ENCODE measurements at places on chromosomes 7 and 10.

- DNase-seq = no peak
Observed at GRCh38 chr10:5618042-5618441, 48.4 kb downstream of the ASB13 start.

- DNase-seq = no peak
Observed at GRCh38 chr7:126411821-126412383, 840.8 kb downstream of the GRM8 start.

- no peak for DNase-seq
Observed at GRCh38 chr10:27998954-27999275, at the start of gene ODAD2. ODAD2 (minus strand) TSS chr10:27999079; CDS start chr10:27995142, 3,937 bp downstream.

DNA sequence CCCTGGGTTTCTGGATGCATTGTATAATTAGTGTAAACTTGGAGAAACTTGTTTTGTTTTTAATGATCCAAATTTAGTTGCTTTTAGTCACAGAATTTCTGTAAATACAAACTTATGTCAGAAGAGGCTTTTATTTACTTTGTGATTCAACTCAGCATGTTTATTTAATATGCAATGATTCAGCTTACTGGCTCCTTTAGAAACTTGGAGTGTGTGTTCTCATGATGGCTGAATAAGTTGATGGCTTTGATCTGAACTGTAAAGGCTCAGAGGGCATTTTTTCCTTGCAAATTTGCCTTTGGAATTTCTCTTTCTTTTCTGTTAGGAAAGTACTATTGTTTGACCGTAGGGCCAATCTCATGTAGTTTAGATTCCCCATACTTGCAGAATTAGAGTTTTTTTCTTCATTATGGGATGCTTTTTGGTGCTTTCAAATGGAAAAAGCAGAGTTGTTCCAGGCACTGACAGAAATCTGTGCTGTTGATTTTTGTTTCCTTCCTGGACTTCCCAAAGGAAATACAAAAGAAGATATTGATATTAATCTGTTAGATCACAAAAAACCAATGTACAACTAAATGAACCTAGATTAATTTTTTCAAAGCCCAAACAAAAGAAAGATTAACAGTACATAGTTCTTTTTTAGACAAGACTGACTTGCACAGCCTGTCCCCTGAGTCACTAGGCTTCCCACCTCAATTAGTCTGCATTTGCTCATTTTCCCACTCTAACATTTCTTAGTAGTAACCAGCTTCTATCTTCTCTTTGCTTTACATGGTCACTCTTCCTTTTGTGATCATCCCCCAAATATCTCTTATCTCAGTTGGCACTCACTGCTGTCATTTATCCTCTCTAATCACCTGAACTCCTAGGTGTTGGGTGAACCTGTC lies 96.8 kb upstream of the AGR3 start:
- DNase-seq = no peak

DNA sequence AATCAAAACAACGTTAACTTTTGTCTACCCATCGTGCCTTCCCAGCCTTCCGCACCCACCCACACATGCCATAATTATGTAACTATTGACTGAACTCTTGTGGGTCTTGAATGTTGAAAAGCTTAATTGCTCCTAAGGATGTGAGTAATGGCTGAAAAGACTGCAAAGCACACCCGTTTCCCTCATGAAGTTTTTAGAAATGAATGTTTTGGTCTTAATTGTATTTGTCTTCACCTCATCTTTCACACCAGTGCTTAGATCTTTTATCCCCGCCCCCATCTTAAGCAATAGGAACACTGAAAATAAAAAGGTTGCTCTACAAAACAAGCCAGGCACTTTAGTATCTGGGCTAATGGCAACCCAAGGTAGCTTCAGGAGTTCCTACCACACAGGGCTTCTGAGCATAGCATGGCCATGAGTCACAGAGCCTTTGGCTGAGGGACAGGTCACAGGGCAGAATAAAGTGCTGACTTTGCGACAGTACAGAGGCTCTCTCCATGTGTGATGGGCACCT lies 690.5 kb downstream of the PARD3 start:
- DNase-seq = no peak

GRCh38 chr10:12766223-12766622 lies 235.3 kb downstream of the CCDC3 start:
- DNase-seq = no peak

GRCh38 chr7:106720641-106721040 lies 59.7 kb upstream of the CCDC71L start:
- no peak for DNase-seq

GRCh38 chr7:137120690-137121089 lies 222.8 kb downstream of the PTN start:
- no peak for DNase-seq

DNA sequence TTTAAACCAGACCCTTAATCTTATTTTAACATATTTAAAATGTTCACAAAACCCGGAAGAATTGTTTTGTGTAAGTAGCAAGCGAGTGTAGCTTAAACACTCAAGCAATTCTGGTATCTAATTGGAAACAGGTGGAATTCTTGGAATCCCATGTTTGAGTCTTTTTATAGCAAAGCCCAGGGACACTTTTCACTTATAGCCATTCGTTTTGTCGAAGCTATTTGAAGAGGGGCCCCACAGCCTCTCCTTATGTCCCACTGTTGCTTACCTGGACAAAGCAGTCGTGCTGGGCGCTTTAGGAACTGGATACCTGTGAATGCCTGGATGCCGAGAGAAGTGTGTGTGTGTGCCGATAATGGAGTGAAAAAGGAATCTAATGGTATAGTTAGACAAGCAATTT lies 3.3 kb downstream of the CUX1 start:
- DNase-seq = no peak

GRCh38 chr7:106419455-106420182 lies 134.8 kb upstream of the NAMPT start:
- no peak for DNase-seq

GRCh38 chr7:150382123-150382843 lies 3.2 kb downstream of the ZNF775 start:
- DNase-seq = no peak

- DNase-seq = no peak
Observed at GRCh38 chr10:103627111-103627892, 133.8 kb downstream of the NEURL1 start.

GRCh38 chr10:125531465-125531864 lies 151.5 kb downstream of the TEX36 start:
- DNase-seq = peak; percentile 41

DNA sequence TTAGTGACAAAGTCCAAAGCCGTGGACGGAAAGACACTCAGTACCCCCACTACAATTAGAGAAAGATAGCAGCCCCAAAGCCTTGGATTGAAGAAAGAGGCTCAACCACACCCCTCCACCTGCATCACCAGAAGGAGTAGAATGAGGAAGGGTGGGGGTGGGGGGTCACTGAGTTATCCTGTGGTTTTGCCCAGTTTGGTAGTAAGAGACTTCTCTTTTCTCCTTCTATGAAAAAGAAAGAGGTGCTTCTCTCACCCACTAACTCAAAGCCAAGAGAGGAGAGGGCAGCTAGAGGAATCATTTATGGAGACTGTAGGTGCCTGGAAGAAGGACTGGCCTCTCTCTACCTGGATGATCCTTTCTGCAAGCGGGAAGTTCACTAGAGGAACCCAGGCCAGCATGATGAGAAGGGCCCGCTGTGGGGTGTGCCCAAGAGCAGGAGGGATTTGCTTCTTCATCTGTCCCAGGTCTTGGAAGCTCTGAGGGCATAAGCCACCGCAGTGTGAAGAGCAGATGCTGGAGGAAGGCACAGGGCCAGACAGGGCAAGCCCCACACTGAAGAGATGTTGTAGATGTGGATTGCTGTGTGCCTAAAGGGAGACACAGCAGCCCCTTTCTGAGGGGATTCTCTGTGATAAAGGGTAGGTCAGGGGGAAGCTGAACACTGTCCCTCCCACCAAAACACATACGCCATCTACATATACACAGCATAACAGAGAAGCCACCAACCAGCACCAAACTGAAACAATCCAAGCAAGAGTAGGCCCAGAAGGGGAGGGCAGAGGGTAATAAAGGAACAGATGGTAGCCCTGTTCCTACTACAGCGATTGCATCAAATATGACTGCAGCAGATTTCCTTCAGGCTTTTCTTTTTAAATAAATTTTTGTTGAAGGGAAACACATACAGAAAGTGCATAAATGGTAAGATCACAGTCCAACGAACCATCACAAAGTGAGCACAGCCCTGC lies 25.8 kb upstream of the LANCL2 start:
- DNase-seq = no peak

GRCh38 chr10:109062371-109062770 lies 860.9 kb downstream of the XPNPEP1 start:
- DNase-seq = no peak

GRCh38 chr10:103816431-103816830 lies 38.9 kb downstream of the SH3PXD2A start:
- no peak for DNase-seq

DNA sequence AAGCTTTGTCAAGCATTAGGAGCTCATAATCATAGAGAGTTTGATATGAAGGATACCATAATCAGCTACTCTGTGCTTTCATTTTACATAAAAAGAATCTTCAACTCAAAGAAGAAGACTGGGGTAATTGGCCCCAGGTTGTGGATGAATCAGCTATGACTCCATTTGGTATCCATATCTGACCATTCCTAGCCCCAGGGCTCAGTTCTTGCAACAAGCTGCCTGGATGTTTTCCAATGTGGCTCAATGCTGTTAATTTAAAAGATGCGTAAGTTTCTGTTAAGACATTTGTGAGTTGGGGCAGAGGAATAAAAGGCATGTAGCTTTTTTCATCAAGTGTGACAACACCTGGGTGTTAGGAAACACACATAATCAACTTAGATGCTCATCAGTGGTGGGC lies 951.1 kb downstream of the NRG3 start:
- DNase-seq = no peak

GRCh38 chr7:11404355-11404754 lies 427.6 kb downstream of the THSD7A start:
- no peak for DNase-seq

DNA sequence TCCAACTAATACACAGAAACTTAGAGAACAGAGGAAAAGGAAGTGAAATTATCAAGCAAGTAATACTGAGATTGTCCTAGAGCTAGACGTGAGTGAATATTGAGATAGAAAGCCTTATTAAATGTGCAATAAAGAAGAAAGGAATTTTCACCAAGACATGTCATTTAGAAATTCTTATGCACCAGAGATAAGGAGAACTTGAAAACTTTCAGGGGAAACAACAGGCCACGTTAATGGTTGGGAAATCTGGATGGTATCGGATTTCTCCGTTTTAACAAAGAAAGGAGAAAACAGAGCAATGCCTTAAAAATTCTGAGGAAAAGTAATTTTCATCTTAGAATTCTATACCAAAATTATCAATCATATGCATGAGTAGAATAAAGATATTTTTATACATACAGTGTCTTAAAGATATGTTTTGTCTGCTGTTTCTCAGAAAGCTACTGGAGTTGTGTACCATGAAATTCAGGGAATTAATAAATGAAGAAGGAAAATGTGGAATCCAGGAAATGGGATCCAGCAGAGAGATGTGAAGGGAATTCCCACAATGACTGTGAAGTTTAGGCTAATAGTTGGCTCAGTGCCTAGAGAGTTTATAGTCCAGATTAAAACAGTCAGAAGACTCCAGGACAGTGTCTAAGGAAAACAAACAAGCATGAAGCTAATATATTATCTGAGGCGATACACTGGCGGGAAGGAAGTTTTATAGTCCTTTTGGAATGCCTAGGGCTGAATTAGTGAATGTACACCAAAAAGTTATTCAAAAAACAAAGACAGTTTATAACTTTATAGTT lies 159.5 kb downstream of the PPP1R9A start:
- DNase-seq = peak; percentile 86

DNA sequence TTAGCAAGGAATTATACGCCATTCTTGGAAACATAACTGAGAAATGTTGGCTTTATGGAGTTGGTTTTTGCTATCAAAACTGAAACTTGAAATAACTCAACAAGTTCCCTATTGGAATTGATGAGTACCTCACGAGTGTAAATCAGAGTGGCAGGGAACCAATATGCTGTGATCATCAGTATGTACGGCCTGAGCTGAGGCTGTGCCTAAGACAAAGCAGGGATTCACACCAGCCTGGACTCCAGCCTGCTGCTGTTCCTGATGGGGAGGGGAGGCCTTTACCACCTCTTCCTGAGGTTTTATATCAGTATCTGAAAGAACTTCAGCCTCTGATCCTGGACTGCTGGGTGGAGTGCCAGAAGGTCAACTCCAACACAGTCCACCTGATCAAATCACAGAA lies 52.7 kb downstream of the CRTAC1 start:
- DNase-seq = no peak

DNA sequence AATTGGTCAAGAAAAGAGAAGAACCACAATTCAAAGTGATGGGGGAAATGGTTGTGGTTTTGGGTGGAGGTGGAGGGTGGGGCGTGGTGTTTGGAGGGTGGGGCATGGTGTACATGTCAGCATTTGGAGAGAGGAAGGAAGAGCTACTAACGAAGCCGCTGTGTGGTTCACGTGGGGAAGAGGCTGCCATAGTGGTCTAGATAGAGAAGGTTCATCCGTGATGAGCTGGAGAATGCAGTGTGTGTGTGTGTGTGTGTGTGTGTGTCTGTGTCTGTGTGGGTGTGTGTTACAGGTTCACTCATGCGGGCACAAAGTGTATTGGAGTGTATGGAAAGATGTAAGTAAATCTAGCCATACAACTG lies 6.1 kb upstream of the VCL start:
- no peak for DNase-seq

GRCh38 chr7:4931943-4932342 lies 27.0 kb downstream of the MMD2 start:
- DNase-seq = no peak

DNA sequence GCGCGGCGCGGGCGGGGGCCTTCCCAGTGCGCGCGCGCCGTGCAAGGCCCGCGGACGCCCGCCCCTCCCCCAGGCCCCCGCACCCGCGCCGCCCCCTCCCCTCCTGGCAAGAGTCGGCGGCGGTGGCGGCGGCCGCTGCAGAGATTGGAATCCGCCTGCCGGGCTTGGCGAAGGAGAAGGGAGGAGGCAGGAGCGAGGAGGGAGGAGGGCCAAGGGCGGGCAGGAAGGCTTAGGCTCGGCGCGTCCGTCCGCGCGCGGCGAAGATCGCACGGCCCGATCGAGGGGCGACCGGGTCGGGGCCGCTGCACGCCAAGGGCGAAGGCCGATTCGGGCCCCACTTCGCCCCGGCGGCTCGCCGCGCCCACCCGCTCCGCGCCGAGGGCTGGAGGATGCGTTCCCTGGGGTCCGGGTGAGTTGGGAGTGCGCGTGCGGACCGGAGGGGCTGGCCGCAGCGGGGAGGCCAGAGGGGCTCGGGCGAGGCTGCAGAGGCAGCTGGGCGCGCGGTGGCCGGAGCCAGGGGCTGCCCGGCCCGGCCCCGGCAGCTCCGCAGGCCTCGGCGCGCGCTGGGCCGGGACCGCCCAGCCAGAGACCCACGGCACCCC lies at the start of gene BMPR1A:
Gene BMPR1A (plus strand): TSS at position 109 of the 602 bp plus-strand sequence. CDS start 119,400 bp downstream, outside the sequence.
- no peak for DNase-seq

DNA sequence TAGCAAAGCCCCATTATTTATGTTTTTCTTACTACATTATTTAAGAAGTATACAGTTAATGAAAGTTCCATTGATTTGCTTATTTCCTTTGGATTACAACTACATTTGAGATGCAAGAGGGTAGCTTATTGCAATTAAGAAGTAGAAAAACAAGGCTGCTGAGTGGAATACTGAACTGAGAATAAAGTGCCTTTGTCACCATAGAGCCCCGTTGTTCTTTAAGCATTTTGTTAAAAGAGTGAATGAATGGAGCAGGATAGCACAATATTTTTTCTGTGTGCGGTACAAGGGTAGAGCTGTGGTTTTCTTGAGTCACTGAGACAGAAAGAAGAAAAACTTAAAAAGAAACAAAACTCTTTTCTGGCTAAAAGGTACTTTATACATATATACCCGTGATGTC lies 45.6 kb downstream of the ZNF277 start:
- no peak for DNase-seq

- DNase-seq = no peak
Observed at GRCh38 chr10:104351061-104351702, 2.5 kb upstream of the CFAP58 start.

GRCh38 chr10:11522821-11523245 lies 88.6 kb downstream of the USP6NL start:
- no peak for DNase-seq

GRCh38 chr10:59817773-59818172 lies 64.5 kb upstream of the MRLN start:
- DNase-seq = no peak

Measured in renal cortex interstitium (tissue), 15 donors.